Esophagus mucosa (tissue), 1 donor: ENCODE measurements at places on chromosomes 1 and 21. TPM values are rescaled to one million over a fixed set of nuclear protein-coding genes. Genes with fewer than 3 reads are reported as not detected.

DNA sequence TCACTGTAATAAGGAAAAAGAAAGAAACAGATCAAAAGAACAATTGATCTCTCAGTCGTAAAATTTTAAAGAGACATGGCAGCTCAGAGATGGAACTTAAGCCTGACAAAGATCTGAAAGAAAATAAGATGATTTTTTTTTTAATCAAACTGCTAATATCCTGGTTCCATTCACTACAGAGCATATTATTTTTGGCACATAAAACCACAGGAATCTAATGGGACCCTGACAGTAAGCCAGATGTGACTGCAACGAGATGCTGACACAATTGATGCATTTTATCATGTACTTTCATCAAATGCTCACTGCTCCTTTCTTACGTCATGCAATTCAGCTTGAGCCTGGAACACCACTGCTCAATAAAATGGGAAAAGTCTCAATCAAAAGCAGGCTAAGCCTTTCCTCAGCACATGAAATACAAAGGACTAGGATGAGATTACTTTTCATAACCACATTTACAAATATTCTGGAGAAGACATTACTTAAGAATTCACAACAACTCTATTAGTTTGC, 16.6 kb downstream of the GPATCH2 start:
- ATAC-seq: no peak

C1QA gene
- total RNA-seq: 10.4 TPM

ACADM gene
- 39.8 TPM for total RNA-seq

GRCh38 chr1:1616045-1616790, 918 bp downstream of the MIB2 start:
- peak; percentile 49 for ATAC-seq

CLDN17 gene
- 1.8 TPM for total RNA-seq

FCGR3A gene
- 1.00 TPM for total RNA-seq

DNA sequence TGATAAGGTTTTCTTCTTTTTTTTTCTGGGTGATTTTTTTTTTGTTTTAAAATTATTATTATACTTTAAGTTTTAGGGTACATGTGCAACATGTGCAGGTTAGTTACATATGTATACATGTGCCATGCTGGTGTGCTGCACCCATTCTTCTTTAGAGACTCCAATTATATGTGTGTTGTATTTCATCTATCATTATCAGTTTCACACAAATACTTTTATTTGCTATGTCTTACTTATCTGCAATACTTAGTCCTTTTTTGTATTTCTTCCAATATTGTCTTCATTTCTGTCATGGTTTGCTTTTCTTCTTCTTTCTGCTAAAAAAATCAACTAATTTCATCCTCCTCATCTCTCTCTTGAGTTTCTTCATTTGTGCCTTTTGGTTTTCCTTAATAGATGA, 3.9 kb upstream of the PDE4B start:
- no peak for ATAC-seq

DNA sequence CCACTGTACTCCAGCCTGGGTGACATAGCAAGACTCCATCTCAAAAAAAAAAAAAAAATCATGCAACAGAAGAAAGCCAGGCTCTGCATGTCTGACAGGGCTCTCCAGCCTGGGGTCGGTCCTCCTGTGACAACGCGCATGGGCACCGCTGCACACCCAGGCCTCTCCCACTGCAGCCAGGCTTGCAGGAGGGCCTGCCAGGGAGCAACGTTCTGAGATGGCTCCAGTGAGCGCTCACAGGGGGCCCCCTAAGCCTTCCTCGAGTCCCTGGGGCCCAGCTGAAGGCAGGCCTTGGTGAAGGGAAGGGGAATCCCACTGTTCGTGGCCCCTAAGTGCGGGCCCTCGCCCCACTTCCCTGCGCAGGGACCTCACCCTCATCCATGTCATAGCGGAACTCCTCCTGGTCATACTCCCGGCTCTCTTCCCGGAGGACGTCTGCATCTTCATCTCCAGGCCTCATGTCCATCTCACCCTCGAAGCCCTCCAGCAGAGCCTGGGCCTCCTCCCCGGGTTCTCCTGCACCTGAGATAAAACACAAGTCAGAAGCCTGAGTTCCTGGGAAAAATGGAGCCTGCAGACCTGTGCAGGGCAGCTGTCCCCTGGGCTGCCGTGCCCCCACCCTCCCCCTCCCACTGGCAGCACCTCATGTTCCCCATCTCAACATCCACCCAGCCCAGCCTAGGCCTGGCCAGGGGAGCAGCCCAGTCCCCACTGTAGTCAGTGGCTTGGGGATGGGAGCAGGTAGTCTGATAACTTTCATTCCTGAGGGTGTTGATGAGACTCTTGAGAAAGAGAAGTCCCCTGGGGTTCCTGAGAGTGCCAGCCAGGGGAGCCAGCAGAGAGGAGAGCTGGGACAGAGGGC, 20.3 kb downstream of the RSPH1 start:
- ATAC-seq: no peak

DNA sequence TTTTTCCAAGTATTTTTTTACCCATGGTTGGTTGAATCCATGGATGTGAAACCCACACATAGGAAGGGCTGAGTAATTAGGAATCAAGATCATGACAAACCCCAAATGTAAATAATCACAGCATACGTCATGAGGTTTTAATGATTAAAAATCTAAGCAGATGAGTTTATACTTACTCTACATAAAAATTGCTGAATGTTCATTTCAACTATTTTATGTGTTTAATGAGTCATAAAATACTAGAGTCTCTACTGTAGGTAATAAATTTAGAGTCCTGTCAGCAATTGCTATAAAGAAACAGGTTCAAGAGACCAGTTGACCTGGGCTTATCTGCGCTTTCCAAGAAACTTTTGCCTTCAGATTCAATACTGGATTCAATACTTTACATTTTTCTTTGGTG, 18.2 kb downstream of the CTH start:
- ATAC-seq: peak; percentile 88

DNA sequence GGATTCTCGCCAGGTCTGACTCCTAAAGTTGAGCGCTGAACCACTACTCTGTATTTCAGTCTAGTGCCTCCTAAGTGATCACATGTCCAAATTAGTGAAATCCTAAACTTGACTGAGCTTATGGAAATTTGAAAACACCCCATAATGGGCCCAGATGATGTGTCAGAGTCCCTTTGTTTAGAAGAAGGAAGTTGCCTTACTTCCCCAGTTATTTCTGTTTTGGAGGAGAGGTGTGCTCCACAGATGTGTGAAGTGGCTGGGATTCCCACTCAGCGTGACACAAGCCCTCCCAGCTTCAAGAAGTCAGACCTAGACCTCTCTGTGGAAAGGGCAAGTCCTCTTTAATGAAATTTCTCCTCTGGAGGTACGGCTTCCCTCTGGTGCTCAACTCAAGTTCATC, 188.8 kb downstream of the TTLL7 start:
- no peak for ATAC-seq

DNA sequence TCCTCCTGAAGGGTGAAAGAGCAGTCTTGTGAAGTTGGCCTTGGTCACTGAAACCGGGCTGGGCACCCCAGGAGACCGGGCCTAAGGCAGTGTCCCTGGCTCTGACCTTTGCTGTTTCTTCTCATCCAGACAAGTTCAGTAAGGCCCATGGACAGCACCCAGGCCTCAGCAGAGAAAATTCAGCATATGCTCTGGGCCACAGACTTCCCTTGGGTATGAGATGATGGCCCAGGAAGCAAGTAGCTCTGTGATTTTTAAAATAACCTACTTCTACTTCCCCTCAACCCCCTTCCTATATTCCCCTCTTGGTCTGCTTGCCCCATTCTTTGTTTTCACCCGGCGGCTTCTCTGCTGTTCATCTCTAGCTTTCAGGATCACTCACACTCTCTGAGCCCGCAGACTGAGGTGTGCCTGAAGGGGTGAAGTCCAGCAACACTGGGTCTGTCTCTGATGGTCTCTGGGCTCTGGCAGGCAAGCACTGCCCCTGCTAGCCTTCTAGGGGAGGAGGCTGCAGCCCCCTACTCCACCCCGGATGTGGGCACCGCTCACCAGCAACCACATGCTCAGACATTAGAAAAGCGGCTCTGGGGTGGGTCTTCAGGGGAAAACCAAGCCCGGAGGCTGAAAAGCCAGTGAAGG, 2.9 kb upstream of the GPR25 start:
- peak; percentile 31 for ATAC-seq

COL9A2 gene
- total RNA-seq: 0.64 TPM

CFHR4 gene
- total RNA-seq: not detected
